Activated CD8-positive, alpha-beta memory T cell treated with anti-CD3 and anti-CD28 coated beads for 1 hour (primary cell): ENCODE measurements at places on chromosomes 2 and 18.

GRCh38 chr2:60553495-60554073 lies at the start of gene BCL11A:
TSS of gene BCL11A (minus strand) at chr2:60553654. CDS start at chr2:60553270, 384 bp downstream.
- DNase-seq, result no peak

DNA sequence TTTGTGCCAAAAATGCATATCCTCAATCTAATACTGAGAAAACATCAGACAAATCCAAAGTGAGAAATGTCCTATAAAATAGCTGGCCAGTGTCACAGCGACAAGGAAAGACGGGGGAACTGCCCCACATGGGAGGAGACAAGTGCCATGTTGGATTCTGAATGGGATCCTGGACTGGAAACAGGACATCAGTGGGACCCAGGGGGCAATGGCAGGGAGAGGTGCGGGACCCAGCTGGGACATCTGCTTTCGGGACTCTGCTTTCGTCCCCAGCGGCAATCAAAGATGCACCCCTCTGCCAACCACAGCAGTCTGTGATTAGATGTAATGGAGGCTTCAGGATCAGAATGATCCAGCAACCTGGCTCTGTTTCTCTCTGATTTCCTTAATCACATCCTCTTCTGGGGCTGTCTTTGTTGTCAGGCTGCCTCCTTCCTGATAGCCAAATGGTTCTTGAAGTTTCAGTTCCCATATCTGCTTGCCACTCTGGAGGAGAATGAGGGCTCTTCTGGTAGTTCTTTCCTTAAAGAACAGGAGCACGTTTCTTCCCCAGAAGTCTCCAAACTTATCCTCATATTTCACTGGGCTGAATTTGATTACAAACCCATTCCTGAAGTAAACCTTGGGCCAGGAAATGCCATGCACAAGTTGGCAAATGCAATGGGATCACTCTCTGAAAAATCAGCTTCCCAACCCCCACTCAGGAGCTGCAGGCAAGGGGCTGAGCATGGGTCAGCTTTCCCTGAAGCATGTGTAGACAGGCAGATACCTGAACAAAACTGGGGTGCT lies 13.6 kb upstream of the PROC start:
- no peak for DNase-seq

DNA sequence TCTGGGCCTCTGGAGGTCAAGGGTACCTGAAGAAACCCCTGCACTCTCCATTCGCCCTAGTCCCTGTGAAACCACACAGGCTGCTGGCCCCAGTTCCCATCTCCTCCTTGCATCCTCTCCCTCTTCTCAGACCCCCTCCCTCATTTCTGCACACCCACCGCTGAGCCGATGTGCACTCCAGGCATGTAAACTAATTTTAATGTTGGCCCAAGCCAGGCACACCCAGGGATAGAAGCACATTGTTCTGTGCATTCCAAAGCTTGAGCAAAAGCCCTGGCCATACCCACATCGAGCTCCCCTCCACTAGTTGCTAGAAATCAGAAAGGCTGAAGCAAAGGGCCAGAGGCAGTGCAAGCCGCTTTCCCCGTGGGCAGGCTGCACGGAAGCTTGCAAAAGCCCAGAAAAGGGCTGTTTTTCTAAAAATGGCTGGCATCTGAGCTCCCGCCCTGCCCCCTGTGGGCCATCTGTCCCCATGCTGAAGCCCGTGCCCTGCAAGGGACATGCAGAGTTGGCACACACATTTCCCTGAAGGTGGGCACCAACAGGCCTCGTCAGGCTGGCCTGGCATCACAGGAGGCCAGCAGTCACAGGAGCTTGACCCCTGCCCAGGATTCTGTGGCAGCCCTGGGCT lies 181.6 kb downstream of the SMAD7 start:
- no peak for DNase-seq

DNA sequence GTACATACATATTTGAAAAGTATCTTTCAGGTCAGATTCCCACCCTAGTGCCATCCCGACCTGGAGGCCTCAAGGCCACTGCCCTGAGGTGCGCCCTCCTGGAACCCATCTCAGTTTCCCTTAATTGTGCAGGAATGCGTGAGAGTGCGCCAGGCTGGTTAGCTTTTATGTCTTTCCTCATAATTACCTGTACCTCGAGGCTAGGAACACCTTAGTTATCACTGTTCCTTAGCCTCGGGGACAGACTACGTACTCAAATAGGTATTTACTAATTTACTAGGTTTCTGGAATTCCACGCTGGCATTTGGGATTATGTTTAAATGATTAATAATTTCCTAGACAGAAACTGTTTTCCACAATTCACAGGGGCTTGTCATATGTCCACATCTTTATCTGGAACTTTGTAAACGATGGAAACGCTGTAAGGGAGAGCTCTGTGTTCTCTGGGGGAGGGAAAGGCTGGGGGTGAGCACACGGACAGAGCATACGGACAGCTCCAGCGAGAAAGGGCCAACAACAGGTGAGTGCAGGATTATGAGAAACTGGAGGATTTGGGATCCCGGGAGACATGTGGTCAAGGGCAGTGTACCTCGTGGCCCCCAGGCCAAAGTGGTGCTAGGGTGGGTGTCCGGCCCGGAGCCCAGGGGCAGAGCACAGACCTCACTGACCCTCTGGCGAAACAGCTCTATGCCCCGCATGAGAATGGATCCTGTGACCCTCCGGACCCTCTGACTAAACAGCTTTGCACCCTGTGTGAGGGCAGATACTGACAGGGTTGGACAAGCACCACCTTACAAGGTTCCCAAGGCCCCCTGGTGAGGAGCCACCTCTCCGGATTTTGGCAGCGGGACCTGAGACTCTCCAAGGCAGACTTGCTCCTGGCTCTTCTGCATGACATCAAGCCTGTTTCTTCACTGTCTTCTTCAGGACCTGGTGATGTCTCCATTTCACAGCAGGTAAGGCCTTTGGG lies 102.0 kb upstream of the PXDN start:
- no peak for DNase-seq

DNA sequence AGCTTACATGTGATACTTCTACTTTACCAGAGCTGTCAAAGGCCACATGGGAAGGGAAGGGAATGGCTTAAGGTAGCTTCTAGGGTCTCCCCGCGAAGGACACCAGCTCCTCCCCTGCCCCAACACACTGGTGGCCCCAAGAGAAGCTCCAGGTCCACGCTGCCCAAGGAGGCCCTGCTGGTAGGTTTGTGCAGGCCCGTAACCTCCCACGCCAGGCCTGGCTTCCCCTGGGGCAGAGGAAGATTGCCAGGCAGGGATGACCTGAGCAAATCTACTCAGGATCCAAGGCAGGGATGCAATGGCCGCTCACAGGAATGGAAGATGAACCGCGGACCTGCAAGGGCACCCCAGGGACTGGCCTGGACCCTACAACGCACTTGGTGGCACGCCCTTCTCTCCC lies 205.1 kb downstream of the MGAT5 start:
- DNase-seq, result no peak

- no peak for DNase-seq
These were observed 30.8 kb downstream of the TNS1 start for GRCh38 chr2:217972037-217972436.

GRCh38 chr2:191740759-191741158 lies 62.8 kb downstream of the NABP1 start:
- DNase-seq, result no peak

DNA sequence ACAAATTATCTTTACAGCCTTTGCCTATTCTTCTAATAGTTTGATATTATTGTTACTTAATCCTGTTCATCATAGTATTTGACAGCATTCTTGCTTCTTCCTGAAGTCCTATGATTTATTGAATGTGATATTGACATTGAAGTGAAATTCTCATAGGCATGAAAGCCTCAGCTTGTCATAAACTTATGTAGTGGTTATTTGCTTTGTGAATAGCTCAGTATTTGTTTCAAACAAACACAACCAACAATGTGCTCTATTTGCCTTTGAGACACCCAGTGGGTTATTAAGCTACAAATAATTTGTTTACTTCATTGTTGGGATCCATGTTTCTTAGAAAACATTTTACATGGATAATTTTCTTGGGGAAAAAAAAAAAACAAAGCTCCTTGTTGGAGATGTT lies 57.2 kb downstream of the TTC39C start:
- no peak for DNase-seq

- no peak for DNase-seq
These were observed 39.9 kb downstream of the DSEL start for GRCh38 chr18:67476585-67476984.

- DNase-seq, result no peak
These were observed 29.8 kb downstream of the TSPYL6 start for GRCh38 chr2:54226260-54226659.

DNA sequence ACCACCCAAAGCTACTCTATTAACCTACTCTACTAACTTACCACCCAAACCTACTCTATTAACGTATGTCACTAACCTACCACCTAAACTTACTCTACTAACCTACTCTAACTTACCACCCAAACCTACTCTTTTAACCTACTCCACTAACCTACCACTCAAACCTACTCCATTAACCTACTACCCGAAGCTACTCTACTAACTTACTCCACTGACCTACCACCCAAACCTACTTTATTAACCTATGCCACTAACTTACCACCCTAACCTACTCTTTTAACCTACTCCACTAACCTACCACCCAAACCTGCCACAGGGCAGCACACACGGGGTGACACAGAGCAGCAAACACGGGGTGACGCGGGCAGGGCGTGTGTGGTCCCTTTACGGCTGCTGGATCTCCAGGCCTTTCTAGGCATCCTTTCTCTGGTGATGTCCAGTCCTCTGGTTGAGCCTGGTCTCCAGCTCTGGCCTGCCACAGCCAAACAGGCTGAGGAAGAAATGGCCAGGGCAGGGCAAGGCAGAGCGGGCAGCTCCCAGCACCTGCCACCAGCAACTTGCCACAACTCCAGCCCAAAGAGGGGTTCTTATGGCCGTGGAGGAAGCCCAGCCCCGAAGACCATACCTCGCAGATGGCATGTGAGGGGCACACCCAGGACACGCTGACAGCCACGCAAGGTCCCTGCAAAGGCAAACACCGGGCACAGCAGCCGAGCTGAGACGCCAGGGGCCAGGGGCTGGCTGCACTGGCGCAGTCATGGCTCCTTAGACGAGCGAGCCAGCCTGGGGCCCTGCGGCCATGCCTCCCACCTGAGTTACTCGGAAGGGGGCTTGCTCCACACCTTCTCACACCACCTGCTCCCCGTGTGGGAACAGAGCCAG lies 25.7 kb downstream of the PXDN start:
- no peak for DNase-seq

- no peak for DNase-seq
These were observed 25.7 kb downstream of the SRBD1 start for GRCh38 chr2:45585267-45585861.

- no peak for DNase-seq
These were observed 13.3 kb upstream of the ATP8B1 start for GRCh38 chr18:57816208-57816954.

GRCh38 chr2:63587814-63588384 lies 378 bp downstream of the WDPCP start:
- no peak for DNase-seq

GRCh38 chr2:205130111-205130829 lies 552.0 kb upstream of the NRP2 start:
- no peak for DNase-seq

- DNase-seq, result no peak
These were observed 432.4 kb downstream of the FBXO15 start for GRCh38 chr18:73715210-73715670.

DNA sequence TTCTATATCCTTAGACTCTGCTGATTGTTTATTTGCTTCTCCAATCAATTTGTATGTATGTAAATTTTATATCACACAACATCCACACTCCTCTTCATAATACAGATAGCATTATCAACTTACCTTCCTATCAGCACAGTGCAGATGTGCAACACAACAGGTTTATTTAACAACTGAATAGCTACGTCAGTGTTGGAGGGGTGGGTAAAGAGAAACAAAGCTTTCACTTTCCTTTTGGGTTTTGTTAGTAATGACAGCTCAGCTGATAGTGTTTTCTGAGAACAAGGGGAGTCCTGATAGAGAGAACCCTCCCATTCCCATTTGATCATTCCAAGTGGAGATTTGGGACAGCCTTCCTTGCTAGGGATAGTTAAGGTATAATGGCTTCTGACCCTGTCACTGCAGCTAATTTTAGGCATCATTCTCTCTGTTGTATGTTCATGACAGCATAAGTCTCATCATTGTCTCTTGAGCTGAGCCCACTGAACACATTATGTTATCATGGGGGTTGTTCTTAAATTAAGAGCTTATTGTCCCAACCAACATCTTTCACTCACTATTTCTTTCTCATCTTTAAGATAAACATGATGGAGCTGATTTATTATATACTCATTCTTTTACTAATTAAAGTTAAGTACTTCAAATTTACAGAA lies 227.7 kb downstream of the GPD2 start:
- DNase-seq, result no peak

GRCh38 chr2:70128005-70128404 lies 40.7 kb downstream of the PCBP1 start:
- DNase-seq, result no peak

GRCh38 chr2:134839649-134840048 lies 1.2 kb downstream of the ACMSD start:
- no peak for DNase-seq

GRCh38 chr2:102025583-102026267 lies 34.0 kb downstream of the IL1R2 start:
- no peak for DNase-seq

DNA sequence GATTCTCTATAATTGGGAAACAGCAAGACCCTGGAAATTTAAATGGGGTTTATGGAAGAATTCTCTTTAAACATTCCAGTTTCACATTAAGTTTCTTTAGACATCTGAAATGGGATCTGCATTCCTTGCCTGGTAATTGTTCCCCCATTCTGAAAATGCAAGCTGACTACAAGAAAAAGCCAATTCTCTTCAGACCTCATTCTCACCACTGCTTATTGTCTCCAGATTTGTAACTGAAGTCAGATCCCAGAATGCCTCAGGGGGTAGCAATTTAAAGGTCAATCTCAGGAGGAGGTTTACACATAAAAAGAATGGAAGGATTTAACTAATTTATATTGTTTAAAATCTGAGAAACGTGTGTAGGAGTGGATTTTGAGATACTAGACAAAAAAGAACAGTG lies 41.2 kb downstream of the COL3A1 start:
- DNase-seq, result no peak

GRCh38 chr2:182761903-182762302 lies 45.8 kb downstream of the DNAJC10 start:
- DNase-seq, result no peak

- no peak for DNase-seq
These were observed 1475.7 kb upstream of the TMEFF2 start for GRCh38 chr2:193670478-193670877.

DNA sequence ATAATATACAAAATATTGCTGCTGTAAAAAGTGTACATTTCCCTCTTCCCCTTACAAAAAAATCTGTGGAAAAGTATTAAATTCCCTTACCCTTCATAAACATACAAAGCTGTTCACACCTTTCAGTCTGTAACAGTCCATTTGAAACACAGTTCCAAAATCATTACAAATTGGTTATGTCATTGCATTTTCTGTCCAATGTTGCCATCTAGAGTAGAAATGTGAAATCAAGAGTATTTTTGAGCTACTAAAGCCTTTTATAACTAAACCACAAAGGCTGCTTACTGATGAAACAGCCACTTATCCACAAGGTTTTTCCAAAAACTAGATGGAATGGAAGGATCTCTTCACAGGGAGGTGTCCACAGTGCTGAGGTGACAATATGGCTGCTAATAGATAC lies 72.5 kb downstream of the SS18 start:
- DNase-seq, result no peak
